ENCODE measurements at places on chromosomes 16 and 17.

GRCh38 chr16:14132696-14133048 is 61.6 kb downstream of the MRTFB start:
- no peak for DNase-seq

- no peak for DNase-seq
Measured at GRCh38 chr17:80755650-80756405, 211.2 kb downstream of the RPTOR start.

DNA sequence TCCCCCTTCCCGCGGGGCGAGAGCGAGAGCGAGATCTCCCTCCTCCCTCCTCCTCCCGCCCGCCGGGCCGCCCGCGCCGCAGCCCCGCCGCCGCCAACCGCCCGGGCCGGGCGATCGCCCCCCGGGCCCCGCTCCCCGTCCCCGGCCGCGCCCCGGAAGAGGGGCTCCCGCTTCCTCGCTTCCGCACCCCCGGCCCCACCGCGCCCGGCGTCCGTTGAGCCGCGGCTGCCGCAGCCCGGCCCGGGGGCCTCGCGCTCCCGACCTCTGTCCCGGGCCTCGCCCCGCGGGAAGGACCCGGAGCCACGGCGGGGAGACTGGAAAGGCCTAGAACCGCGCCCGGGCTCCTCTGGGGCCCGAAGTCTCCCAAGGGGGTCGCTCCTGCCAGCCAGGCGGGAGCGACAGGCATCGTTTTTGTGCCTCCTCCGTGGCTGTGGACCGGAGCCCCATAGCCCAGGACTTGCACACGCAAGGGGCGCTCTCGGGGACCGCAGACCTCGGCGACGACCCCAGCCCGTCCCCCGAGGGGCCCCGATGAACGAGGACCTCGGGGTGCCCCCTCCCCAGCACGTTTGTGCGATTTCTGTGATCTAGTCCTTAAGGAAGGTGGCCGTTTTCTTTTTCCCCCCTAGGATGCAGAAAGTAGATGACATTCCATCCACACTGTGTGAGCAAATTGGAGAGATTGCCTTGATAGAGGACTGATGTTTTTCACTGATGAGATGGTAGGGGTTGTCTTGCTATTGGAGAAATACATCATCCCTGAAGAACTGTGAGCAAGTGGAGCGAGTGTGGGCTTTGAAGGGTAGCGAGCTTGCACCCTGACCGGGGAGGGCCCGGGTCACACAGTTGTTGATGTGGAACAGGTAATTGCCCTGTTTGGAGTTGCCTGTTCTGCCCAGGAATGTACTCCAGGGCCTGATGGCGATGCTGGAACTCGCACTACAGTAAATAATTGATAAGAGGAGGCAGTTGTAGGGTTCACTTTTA is 611 bp downstream of the BANP start:
- no peak for DNase-seq

DNA sequence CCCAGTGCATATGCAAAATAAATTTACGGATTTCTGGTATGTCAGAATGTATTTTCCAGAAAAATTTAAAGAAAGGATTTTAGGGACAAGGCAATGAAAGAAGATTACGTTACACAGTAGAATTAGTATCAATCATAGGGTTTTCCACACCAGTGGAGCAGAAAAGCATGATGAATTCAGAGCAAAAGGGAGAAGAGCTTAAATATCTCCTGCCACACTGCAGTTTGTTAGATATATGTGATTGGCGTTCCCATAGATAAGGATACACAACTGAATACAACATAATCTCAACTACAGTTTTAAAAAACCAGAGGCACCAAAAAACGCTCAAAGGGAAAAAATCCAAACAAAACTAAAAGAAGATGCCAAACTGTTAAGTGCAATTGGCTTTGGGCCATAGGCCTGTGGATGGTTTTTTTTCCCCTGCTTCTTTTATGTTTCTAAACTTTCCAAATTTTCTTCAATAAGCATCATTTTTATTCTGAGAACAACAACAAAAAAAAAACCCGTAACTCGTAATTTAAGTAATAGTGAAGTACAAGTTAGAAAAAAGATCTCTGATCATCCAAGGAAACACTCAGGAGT is 22.3 kb downstream of the MARF1 start:
- DNase-seq, result no peak

DNA sequence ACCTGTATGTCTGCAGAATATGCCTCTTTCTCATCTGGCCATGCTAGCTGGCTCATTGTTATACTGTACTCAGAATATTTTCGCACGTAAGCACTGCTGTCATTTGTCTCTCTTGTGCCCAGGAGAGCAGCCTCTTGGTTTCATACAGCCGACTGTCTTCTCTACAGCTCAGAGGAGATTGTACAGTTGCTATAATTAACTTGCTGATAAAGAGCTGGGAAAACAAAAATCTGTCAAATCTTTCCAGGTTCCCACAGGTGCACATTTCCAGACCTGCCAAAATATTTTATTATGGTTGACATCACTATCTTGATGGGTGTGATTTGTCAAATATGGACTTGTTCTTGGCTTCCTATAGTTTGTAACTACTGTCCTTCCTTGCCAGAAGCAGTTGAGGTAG is 122.7 kb downstream of the FTO start:
- DNase-seq, result no peak

DNA sequence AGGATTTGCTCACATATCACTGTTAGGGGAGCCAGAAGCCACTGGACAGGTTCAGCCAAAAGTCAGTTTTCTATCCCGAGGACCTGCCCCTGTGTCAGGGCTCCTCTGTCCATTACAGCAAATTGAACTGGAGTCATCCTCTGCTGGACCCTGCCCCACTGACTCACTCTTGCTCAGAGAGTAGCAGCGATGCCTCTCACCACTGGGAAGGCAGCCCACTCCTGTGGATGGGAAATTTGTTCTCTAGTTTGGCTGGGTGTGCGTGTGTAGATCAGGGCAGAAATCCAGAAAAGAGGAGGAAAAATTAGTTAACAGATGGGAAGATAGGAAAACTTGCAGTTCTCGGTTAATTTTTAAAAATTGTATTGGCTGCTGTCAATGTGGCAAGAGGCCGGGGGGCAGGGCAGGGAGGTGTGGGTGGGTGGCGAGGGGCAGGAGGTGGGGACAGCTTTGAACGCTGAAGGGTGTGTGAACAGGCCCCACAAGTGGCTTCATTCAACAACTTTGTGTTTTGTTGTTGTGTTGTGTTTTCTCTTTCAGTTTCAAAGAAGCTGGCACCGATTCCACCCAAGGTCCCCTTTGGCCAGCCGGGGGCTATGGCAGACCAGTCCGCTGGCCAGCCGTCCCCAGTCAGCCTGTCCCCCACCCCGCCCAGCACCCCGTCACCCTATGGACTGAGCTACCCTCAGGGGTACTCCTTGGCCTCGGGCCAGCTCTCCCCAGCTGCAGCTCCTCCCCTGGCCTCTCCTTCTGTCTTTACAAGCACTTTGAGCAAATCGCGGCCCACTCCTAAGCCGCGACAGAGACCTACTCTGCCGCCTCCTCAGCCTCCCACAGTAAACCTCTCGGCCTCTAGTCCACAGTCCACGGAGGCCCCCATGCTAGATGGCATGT is 33.6 kb downstream of the ELAC2 start:
- DNase-seq, result no peak
